Fibroblast of skin of right biceps (primary cell): ENCODE measurements at places on chromosomes 5 and 9.

- no peak for DNase-seq
Measured at GRCh38 chr5:12250454-12250853, 346.2 kb upstream of the CTNND2 start.

DNA sequence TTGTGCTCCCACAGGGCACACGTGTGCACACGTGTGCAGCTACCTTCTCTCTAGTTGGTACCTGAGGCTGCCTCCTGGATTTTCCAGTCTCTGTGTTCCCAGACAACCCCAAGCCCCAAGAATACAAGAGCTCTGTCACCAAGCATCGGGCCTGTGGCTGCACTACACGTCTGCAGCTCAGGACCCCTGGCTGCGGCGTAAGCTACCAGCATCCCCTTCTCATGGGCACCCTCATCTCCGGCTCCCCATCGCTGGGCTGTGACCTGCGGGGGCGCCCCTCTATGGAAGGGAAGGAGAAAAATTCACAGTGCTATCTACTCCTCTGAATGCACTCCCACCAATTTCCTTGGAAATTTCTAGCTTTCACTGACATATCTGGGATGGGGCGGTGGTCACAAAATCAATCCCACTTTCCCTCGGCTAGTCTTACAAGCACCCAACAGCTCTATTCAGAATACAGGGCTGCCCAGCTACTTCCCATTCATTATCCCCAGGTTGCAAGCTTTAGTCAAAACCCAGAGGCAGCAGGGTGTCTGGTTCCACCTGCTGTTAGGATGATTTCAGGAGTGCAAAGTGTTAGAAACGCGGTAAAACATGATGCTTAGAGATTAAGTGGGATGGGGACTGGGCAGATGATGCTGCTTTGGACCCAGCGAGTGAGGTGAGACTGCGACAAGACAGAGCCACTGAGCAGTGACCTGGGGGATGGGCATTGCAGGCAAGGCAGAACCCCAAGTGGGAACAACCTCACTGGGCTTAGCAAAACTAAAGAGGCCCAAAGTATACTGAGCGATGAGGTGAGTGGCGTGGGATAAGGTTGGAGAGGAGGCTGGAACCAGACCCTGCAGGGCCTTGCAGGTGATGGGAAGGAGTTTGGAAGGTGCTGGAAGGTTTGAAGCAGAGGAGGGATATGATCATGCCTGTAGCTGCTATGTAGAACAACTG lies 121.7 kb downstream of the KCNIP1 start:
- no peak for DNase-seq

- no peak for DNase-seq
Measured at GRCh38 chr5:93054424-93055163, 526.4 kb downstream of the NR2F1-AS1 start.

DNA sequence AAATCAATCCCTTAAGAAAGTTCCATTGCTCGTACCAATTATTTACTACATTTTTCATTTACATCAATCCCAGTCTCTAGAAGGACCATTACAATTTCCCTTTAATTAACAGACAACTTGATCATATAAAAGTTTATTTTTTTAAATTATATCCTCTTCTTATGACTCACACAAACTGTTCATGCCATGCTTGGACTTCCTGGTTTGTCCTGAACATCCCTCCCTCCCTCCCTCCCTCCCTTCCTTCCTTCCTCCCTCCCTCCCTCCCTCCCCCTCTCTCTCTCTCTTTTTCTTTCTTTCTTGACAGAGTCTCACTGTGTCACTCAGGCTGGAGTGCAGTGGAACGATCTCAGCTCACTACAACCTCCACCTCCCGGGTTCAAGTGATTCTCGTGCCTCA lies 11.6 kb upstream of the CLTB start:
- DNase-seq: no peak

DNA sequence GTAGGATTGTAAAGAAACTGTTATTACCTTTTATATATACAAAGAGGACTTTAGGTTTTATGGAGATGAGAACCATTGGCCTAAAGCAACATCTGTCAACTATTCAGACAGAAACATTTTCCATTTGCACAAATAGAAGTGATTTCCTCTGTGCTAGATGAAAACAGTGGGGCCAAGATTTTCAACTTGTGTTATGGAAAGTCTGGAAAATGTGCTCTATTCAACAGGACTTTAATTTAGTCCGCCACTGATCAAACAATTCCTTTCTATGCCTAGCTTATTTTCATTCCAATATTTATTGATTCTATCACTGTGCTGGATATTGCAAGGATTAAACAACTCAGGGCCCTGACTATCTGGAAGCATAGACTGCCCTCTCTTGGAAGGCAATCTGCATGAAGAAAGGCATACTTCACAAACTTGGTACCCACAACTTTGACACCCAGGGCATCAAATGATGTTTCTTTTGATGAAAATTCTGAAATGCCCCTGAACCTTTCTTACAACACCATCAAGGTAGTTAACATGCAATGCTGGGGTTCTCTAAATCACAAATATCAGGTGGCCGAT lies 126.6 kb upstream of the HMHB1 start:
- DNase-seq: no peak

- DNase-seq: no peak
Measured at GRCh38 chr5:32182463-32183063, 8.4 kb upstream of the GOLPH3 start.

- DNase-seq: no peak
Measured at GRCh38 chr5:72295539-72295938, 24.5 kb downstream of the MRPS27 start.

- DNase-seq: no peak
Measured at GRCh38 chr5:72852356-72852755, 35.9 kb downstream of the TNPO1 start.

DNA sequence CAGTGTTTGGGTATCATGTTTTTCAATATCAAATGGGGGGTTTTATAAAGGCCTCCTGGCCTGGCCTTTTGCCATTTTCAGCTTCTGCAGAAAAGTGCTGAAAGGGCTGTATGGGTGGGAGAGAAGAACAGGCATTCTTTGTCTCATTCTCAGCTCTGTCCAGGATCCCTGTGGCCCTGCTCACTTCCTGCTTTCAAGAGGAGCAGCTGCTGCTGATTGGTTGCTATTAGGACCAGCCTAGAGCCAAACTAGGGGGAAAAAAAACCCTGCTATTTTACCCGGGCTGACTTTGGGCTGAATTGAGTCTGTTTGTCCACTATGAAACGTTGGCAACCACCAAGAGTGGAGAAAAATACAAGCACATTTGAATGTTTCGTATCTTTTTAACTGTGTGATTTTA lies 117.1 kb downstream of the CMYA5 start:
- peak; percentile 29 for DNase-seq

DNA sequence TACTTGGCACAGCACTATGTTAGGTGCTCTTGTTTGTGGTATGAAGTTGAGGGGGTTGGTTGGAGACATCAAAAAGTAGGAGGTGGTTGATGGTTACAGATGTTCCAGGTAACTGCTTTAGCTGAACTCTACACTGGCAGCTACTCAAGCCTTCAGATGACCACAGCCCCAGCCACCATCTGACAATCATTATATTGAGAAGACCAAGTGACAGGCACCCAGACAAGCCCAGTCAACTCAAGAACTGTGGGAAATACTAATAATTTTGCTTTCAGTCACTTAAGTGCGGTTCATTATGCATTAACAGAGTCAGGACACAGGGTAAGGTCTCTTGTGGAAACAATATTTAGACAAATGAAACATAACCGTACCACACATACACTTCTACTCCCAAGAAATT lies 38.9 kb upstream of the SLIT3 start:
- DNase-seq: no peak

DNA sequence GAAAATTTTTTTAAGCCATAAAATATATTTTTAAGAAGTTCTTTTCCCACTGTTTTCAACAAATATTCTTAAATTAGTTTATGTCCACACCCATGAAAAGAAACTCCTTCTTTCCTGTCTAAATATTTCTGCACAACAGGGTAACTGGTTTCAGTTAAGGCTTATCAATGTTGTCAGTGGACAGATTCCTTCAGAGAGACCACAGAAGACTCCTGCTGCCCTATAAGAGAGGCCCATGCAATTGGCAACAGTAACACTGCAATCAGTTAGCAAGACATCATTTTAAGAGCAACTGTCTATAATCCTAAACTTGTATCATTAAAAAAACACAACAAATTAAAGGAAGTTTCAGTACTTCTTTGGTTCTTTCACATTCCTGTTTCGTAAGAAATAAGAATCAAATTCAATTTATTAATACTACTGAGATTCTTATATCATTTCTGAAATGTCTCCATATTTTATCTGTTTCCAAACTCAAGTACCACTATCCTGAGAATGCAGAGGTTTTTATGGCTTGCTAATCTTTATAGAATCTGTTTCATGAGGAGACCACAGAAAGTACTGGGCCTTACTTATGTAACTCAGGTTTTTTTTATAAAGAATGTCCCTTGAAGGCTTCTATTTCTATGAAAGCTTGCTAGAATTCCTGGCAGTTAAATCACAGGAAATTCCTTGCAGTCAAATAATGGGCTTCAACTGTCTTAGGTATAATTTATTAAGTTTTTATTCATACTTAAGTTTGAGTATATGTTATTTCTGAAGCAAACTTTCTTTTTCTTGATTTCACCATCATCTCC lies 240.2 kb downstream of the RFX3 start:
- peak; percentile 82 for DNase-seq

- no peak for DNase-seq
Measured at GRCh38 chr5:140083120-140083519, 30.8 kb upstream of the PURA start.

DNA sequence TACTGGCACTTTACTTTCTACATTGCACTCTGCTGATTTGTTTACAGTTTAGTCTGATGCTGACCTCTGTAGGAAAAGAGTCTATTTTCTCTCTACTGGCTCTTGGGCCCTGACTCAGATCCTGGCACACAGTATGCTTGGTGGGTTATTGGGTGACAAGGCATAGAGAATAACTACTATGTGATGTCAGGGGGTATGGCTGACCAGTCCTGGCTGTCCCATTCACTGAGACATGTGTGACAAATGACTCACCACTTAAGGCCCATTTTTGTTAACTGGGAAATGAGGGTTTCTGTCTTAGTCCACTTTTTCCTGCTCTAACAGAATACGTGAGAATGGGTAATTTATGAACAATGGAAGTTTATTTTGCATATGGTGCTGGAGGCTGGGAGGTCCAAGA lies 66.4 kb downstream of the DAPK1 start:
- no peak for DNase-seq

- DNase-seq: no peak
Measured at GRCh38 chr9:37693260-37693659, 42.5 kb downstream of the FRMPD1 start.

DNA sequence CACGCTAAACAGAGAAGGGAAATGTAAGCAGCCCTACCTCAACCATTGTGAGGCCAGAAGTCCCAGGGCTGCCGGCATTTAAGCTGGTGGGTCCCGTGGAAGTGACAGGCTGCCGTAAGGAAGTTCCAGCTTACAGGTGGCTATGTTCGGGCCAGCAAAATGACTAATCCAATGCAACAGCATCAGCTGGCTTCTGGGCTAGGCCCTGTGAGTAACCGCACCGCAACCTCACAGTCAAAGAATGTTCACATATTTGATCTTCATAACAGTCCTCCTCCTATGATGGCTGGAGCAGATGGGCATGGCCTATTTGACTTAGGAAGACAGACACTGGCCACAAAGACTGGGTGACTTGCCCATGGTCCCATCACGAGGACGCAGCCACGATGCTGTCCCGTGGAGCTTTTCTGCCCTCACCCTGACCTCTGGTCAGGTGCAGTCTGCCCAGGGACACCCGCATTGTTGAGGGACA lies 88.2 kb downstream of the LIFR start:
- peak; percentile 92 for DNase-seq

GRCh38 chr5:115435065-115435777 lies 109.4 kb downstream of the FEM1C start:
- no peak for DNase-seq

DNA sequence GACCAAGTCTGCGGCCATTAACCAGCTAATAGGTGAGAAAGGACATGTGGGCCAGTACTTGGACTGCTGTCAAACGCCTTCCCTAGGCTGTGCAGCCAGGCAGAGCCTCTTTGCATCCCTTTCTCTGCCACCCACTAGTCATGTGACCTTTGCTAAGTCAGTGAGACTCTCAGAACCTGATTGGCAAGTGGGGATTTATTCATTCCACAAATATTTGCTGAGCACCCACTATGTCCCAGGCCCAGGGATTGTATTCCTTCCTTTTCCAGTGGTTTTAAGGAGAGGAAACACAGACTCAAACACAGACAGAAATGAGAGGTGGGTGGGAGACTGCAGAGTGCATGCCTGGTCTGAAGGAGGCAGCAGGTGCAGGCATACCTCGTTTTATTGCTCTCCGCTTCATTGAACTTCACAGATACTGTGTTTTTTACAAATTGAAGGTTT lies 71.6 kb upstream of the GALNT10 start:
- DNase-seq: peak; percentile 25

- DNase-seq: no peak
Measured at GRCh38 chr5:107610798-107611197, 59.9 kb downstream of the EFNA5 start.

- no peak for DNase-seq
Measured at GRCh38 chr5:55763746-55764420, 26.0 kb downstream of the DDX4 start.

DNA sequence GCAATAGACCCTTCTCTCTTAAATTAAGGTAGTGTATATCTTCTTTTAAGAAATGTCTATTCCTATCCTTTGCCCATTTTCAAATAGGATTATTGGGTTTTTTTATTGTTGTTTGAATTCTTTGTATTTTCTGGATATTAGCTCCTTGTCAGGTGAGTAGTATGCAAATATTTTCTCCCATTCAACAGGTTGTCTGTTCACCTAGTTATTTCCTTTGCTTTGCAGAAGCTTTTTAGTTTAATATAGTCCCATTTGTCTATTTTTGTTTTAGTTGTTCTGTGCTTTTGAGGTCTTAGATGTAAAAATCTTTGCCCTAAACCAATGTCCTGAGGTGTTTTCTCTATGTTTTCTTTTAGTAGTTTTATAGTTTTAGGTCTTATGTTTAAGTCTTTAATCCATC lies 104.7 kb downstream of the CWC27 start:
- DNase-seq: no peak

DNA sequence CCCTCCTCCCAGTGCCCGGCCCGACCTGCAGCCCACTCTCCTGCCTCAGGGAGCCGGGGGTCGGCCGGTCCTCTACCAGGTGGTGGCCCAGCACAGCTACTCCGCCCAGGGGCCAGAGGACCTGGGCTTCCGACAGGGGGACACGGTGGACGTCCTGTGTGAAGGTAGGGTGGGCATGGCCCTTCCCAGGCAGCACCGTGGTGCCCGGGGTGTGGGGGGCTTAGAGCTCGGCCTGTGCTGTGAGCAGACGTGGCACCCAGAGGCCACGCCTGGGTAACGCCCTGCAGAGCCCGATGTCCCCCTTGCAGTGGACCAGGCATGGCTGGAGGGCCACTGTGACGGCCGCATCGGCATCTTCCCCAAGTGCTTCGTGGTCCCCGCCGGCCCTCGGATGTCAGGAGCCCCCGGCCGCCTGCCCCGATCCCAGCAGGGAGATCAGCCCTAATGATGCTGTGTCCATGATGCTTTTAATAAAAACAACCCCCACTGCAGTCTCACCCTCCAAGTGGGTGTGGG lies 7.2 kb downstream of the ENTPD8 start:
- DNase-seq: no peak

DNA sequence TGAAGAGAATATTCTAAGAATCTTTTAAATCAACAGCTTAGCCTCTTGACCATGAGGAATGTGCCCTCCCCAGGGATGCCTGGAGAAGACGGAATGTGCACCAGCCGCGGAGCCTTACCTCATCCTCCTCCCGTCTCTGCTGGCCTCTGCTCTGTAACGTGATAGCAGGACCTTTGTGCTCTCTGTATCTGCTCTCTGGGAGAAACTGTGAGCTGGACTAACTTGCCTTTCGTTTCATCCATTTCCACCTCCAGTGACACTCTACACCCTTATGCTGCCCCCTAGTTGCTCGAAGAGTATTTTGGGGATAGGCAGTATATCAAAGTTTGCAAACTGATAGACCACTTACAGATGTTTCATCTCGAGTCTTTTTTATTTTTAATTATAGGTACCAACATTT lies 141.4 kb downstream of the NPR3 start:
- peak; percentile 90 for DNase-seq
